Activated CD4-positive, CD25-positive, alpha-beta regulatory T cell (primary cell): ENCODE measurements at places on chromosomes 11 and 22.

- DNase-seq, result no peak
These were observed 81.3 kb upstream of the CADM1 start for GRCh38 chr11:115585361-115586024.

- DNase-seq, result no peak
These were observed 11.3 kb downstream of the CECR2 start for GRCh38 chr22:17380359-17381087.

DNA sequence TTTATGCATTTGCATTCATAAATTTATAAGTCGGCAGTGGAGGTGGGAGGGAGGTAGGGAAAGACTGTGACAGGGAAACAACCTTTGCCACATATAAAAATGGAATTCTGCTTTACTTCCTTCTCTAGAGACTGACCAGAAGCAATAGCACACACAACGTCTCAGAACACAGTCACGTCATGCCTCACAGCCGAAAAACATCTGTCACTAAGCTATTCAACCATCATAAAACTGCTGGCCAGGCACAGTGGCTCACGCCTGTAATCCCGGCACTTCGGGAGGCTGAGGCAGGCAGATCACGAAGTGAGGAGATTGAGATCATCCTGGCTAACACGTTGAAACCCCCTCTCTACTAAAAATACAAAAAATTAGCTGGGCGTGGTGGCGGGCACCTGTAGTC lies 101.0 kb upstream of the CHRM4 start:
- DNase-seq, result no peak

DNA sequence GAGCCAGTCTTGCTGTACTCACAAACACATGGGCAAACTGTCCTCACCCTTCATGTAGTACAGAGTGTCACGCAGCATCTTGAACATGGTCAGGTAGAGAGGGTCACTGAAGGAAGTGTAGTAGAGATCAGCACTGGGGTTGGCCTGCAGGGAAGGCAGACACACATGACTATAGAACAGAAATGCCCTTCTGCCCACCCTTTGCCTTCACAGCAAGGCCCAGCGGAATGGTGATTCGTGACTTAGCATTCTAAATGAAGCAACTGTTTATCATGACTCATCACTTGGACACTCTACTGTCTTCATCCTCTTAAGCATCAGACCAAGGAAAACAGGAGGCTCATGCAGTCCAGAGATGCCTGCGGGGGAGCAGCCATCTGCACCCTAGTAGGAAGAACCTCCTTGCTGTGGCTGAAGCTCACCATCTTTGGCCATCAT lies 33.4 kb downstream of the SERPIND1 start:
- no peak for DNase-seq

DNA sequence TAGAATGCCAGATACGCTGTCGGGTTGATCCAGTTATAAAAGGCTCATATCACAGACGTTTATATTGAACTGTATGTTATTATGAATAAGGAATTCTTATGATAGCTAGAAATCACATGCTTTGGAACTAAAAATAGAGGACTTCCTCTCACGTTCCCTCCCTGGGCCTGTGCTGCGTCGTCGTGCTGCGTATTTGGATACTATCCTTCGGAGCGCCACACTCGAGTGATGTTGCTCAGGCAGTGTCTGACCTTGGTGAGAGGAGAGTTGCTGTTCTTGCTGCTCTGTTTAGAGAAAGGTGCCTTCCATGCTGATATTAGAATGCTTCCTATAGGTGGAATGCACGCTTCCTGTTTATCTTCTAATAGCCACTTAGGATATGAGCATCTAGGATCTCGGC lies 20.2 kb upstream of the ST14 start:
- DNase-seq, result no peak

DNA sequence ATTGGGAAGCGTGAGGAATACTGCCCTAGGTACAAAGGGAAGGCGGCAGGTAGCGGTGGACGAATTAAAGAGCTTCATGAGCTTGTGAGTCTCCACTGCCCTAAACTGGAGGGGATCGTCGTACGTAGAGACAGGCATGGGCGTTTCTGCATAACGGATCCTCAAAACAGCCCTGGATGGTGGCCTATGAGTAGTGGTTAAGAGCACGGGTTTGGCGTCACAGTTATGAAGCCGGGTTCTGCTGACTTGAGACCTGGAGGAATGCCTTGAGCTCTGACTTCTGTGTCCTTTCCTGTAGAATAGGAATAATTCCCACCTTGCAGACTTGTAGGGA lies 335 bp downstream of the TMEM138 start:
- DNase-seq, result no peak
